ENCODE measurements at places on chromosomes 2 and 18.

- DNase-seq: peak; percentile 14
Measured at GRCh38 chr2:45439788-45440773, 171.0 kb downstream of the SRBD1 start.

DNA sequence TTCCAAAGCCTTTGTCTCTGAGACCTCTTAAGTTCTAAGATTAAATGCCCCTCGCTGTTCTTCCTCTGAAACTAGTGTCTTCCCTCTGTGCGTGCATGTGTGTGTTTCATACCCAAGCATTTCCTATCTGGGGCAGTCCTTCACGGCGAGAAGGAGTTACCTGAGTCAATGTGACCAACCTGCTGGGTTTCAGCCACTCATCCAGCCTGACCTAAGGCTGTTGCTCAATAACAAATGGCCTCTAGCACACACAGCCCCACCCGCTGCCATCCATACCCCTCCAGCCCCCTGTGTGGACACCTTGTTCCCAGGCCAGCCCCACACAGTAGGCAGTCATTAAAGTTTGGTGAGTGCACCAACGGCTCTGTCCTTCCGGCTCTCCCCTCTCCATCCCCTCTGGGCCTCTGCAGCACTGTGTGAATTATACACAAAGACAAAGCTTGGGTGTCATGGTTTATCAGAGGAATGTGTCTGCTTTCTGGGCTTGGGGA is 53.8 kb upstream of the FOSL2 start:
- DNase-seq: no peak

DNA sequence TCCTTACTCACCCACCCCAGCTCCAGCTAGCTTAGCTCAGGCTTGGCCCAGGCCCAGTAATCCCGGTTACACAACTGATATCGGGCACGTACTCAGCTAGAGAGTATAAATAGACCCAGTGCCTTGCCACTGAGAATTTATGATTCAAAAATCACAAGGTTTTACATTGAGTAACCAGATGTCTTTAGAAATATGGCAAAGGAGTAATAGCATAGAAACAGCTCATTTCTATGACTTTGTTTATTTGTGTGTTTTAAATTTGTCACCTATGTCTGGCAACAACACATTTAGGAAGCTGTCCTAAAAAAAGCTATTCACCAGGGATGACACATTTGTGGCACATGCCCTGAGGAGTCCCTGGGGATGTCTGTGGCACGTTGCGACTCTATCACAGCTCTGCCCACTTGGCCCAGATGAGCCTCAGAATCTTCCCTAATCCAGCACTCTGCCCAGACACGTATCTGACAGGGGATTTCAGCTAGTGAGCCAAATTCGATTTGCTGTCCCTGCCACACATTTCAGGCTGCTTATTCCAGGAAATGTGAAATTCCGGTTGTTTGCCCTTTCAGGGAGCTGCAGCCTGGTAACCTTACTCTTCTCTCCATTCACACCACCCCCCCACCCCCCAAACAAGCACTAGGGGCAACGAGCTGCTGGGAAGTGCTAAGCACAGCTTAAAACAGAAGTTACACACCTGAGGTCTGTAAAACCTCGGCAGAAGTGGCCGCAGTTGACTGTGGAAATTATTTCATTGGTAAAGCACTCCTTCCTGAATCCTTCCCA is 85.4 kb upstream of the ZCCHC2 start:
- DNase-seq: no peak

- DNase-seq: no peak
Measured at GRCh38 chr2:45259547-45260160, 250.4 kb upstream of the SIX2 start.

GRCh38 chr2:96091711-96092572 is 24.4 kb downstream of the ADRA2B start:
- peak; percentile 60 for DNase-seq

DNA sequence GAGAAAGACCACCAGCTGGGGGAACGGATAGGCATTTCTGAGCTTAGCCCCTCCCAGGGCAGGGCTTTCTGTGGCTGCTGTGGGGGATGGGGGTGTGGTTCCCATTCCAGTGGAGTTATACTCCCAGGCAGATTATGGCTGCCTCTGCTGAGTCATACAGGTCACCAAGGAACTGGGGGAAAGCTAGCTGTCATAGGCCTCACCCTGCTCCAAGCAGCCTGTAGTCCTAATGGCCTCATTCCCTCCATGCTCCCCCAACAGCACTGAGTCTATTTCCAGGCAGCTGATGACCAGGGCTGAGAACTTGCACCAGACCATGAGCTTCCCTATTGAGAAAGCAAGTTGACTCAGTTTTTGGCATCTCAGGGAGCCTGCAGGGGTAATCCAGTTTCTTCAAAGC is 87.1 kb downstream of the GPR39 start:
- DNase-seq: no peak
